ENCODE measurements at places on chromosomes 7 and 10.

- DNase-seq, result no peak
Observed at GRCh38 chr10:119138346-119139306, 26.9 kb downstream of the SFXN4 start.

DNA sequence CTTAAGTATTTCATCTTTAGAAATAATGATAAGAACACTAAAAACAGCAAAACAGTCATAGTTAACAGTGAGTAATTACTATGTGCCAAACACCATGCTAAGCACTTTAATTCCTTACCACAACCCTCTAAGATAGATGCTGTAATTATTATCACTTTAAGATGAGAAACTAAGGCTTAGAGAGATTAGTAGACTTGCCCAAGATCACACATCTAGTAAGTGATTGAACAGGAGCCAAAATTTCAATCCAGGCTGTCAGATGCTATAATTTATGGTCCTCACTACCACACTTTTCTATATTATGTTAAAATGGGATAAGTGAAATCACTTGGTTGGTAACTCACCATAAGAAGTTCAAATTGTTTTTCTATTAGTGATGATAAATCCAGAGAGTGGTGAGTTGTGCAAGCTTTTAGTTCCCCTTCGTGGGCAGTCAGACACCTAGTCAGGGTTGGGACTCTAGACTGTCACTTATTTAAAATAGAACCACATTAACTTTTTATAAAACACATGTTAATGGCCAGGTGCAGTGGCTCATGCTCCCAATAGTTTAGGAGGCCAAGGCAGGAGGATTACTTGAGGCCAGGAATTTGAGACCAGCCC is 85.9 kb upstream of the GATA3 start:
- no peak for DNase-seq

DNA sequence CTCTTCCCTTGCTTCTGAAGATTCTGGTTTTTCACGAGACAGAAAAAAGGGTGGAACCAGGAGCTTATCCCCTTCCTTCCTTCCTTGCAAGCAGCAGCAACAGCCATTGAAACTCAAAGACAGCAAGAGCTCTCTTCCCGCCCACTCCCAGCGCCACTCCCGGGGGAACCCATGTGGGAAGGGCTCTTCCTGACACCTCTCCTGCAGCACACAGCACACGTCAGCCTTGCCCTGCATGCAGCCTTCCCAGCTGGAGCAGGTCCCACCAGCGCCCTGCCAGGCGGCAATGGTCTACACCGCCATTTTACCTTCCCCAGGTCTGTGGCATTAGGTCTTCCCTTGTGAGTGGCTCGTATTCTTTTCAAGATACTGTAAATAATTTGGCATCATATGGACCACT is 161.8 kb downstream of the MGMT start:
- DNase-seq, result no peak

DNA sequence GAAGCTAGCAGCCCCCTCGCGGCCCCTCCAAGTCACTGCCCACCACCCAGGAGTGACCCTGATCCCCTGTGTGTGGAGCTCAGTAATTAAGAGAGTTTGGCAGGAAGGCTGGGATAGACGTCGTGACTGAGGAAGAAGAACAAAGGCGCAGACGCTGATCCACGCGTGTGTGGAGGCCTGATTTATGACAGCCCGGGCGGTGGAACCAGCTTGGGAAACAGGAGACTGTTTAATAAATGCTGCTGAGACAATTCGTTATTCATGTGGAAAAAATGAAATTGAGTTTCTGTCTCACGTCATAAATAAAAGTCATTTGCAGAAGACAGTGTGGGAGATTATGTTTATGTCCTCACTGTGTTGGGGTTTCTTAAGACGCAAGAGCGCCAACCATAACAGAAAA is 130.8 kb downstream of the ELFN1 start:
- DNase-seq, result no peak

DNA sequence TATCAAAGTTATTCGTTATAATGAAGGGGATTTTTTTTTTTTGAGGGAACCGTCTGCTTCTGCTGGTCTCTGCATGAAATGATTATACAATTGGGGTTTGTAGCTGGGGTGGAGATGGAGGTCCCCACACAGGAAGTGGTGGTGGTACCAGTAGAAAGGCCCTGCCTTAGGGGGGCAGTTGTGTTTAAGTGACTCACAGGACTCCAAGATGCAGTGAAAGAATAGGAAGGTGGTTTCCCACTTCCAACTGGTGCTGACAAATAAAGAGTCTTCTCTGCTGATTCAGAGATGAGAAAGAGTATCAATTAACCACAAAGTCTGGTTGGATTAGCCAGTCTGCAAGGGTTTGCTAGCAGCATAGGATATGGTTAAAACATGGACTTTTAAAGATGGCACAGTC is 376.0 kb downstream of the SORCS3 start:
- peak; percentile 18 for DNase-seq

DNA sequence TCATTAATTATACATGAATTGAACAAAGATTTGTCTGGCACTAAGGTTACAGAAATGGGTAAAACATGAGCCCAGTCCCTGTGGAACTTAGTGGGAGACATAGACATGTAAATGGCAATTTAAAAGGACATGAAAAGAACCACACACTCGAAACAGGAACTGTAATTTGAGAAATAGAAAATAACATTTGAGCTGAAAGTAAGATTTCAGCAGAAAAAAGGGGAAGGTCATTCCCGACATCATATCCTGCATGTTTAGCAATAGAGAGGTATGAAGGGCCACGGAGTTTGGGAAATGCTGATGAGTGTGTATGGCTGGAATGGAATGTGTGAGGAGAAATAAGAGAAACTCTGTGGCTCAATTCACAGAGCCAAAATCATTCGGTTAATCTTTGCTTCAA is 175.4 kb upstream of the AHR start:
- no peak for DNase-seq

- no peak for DNase-seq
Observed at GRCh38 chr10:35219891-35220890, 93.5 kb downstream of the CREM start.

- DNase-seq, result no peak
Observed at GRCh38 chr7:424961-425793, 94.5 kb downstream of the PDGFA start.

- DNase-seq, result no peak
Observed at GRCh38 chr10:95691281-95691680, 2.4 kb downstream of the TCTN3 start.

GRCh38 chr7:47992446-47992845 is 13.0 kb upstream of the HUS1 start:
- DNase-seq, result no peak

- no peak for DNase-seq
Observed at GRCh38 chr10:299512-299911, 164.3 kb downstream of the ZMYND11 start.

DNA sequence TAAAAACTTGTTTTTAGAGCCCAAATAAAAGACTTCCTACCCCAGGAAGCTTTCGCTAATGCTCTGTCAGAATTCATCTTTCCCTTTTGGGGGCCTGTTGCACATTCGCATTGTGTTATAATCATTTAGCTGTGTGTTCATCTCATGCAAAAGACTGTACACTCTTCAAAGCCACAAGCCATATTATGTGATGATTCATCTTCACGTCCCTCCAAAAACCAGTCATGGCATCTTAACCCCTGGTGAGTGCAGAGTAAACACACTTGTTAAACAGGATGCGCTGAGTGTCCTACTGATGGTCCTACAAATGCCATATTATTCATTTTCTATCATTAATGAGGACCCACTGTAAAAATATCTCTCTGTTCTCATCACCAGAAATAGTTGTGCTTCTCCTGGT is 235.4 kb downstream of the KIAA1217 start:
- no peak for DNase-seq

DNA sequence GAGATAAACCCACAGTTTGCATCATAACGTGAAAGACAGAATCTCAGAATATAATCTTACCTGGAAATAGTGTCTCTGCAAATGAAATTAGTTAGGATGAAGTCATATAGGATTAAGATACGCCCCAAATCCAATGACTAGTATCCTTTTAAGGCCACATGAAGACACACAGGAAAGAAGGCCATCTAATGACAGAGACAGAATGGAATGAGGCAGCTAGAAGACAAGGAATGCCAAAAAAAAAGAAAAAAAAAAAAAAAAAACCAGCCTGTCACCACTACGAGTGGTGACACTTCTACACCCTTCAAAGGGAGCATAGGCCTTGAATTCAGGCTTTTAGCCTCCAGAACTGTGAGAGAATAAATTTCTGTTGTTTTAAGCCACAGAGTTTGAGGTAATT is 82.9 kb downstream of the HYCC1 start:
- no peak for DNase-seq

DNA sequence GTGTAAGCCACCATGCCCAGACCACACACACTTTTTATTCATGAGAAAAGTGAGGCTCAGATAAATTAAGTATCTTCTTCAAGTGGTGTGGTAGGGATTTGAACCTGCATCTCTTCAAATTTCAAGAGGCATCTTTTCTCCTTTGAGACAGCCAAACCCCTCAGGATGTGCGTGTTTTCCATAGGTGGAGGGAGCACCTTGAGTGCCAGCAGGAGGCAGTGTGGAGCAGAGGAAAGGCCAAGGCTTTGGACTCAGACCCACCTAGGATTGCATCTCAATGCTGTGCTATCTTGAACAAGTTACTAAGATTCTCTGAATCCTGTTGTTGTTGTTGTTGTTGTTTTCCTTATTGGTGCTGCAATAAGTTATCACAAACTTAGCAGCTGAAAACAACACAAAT is 40.2 kb upstream of the MYL10 start:
- peak; percentile 16 for DNase-seq

DNA sequence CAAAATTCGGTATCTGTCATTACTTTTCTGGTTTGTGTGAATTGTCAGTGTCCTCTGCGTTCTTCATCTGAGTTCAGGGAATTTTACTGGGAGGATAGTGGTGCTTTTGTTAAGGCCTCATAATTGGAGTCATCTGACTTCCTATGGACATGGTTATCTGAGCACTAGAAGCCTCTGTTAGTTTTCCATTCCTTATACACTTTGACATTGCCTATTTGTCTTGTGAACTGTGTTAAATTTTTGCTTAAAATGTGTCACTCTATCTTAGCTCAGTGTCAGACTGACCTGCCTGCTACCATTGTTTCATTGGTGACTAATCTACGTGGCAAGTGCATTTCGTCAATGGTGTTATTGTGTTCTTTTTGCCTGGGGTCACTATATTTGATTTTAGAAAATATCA is 253.3 kb downstream of the SEMA3A start:
- DNase-seq, result no peak

DNA sequence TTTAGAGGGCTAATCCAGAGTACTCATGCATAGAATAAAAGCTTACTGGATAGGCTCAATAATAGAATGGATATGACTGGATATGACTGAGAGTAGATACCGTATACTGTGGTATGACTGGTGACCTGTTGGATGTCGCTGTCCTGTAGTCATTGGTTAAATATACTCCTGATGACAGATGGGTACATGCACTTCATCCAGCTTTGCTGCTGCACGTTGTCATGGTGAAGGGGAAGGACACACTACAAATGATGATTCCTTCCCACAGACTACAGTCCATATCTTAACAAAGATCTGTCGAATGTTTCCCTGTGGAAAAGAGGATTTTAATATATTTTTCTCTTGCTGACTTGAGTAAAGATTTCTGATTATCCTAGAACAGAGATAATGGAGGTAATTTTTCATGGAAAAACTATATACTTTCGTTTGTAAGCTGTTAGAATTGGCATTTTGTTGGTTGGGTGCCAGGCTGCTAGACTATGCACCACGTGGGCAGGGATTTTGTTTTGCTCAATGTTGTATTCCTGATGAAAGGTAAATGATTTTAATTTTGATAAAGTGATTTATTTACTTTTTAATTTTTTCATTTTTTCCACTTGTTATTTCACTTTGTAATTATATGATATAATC is 97.3 kb downstream of the PPP1R9A start:
- no peak for DNase-seq

- DNase-seq, result no peak
Observed at GRCh38 chr10:85602306-85602705, 764.3 kb downstream of the GRID1 start.

All from stimulated activated CD4-positive, alpha-beta T cell treated with anti-CD3 and anti-CD28 coated beads, Interleukin-2, amount 100 ng/mL, for 24 hours (primary cell).